Activated CD4-positive, alpha-beta T cell treated with anti-CD3 and anti-CD28 coated beads, Interleukin-2, amount 10 ng/mL, durations not matched to agents 7 days and 5 days (primary cell): ENCODE measurements at places on chromosomes 16 and 17. TPM values are rescaled to one million over a fixed set of nuclear protein-coding genes. Genes with fewer than 3 reads are reported as not detected.

- H3K36me3 ChIP-seq, result no peaks in the 10 kb centered on the region
- H3K27ac ChIP-seq, result no peak overlapping the region
These were observed 3.1 kb upstream of the BAIAP2 start for GRCh38 chr17:81031566-81032550.

- H3K27ac ChIP-seq, result no peak overlapping the region
- no peak overlapping the region for H3K4me3 ChIP-seq
These were observed 219.0 kb downstream of the CPPED1 start for GRCh38 chr16:12584488-12585233.

The PLXDC1 gene
- 6.3 TPM for total RNA-seq

DNA sequence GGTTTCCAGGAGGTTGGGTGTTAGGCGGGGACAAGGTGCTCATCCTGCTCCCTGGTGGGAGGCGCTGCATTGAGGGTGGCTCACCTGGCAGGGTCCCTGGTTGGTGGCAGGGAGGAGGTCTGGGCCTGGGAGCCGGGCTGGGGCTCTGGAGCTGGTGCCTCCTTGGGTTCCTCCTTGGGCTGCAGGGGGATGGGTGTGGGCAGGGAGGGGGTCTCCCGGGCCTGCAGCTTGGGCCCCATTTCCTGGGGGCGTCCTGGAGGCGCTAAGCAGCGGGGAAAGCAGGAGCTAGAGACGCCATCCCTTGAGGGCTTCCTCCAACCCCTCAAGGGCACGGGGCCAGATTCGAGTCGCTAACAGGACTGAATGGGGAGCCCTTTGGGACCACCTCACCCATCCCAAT lies 11.1 kb downstream of the CNGB1 start:
- H3K4me3 ChIP-seq, result no peak overlapping the region
- no peaks in the 10 kb centered on the region for H3K27me3 ChIP-seq
- no peaks in the 10 kb centered on the region for H3K36me3 ChIP-seq
- no peak for DNase-seq
- H3K4me1 ChIP-seq, result no peaks in the 10 kb centered on the region

GRCh38 chr16:69934751-69935150 lies 16.4 kb upstream of the CLEC18A start:
- DNase-seq, result no peak
- no peaks in the 10 kb centered on the region for H3K4me1 ChIP-seq
- no peaks in the 10 kb centered on the region for H3K27me3 ChIP-seq
- H3K4me3 ChIP-seq, result no peak overlapping the region
- peaks cover 22% of the 10 kb centered on the region for H3K36me3 ChIP-seq

- no peak overlapping the region for H3K4me3 ChIP-seq
- peaks cover 17% of the 10 kb centered on the region for H3K36me3 ChIP-seq
- H3K27ac ChIP-seq, result peak overlapping the region; percentile 5
- H3K27me3 ChIP-seq, result no peaks in the 10 kb centered on the region
These were observed 8.2 kb downstream of the ITGAM start for GRCh38 chr16:31268033-31268365.

GRCh38 chr17:46046957-46047356 lies 47.9 kb downstream of the STH start:
- no peak overlapping the region for H3K4me3 ChIP-seq
- peaks cover 42% of the 10 kb centered on the region for H3K36me3 ChIP-seq
- H3K27ac ChIP-seq, result no peak overlapping the region
- H3K4me1 ChIP-seq, result peaks cover 16% of the 10 kb centered on the region

GRCh38 chr16:64950731-64951130 lies 171.1 kb downstream of the CDH11 start:
- H3K27me3 ChIP-seq, result no peaks in the 10 kb centered on the region
- no peak for DNase-seq
- no peak overlapping the region for H3K27ac ChIP-seq
- no peaks in the 10 kb centered on the region for H3K36me3 ChIP-seq
- H3K4me3 ChIP-seq, result no peak overlapping the region
- H3K4me1 ChIP-seq, result no peaks in the 10 kb centered on the region

The CD300LG gene
- total RNA-seq, result not detected

The PROCA1 gene
- 5.5 TPM for total RNA-seq

The AARS1 gene
- 99.8 TPM for total RNA-seq

The CACNG3 gene
- not detected for total RNA-seq

DNA sequence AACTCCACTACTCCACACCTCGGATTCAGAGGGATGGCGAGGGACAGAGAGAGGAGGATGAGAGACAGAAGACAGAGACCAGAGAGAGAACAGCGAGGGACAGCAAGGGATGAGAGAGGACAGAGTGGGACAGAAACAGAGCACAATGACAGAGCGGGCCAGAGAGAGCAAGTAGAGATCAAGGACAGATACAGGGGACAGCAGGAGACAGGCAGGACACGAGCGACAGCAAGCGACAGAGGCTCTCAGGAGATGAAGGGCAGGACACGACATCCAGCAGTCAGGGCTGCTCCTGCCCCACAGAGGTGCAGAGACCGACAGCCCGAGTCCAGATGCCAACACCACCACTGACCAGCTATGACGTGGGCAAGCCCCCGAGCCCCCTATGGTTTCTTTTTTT lies 14.9 kb downstream of the CORO7 start:
- H3K4me1 ChIP-seq, result peaks cover 5% of the 10 kb centered on the region
- no peak overlapping the region for H3K4me3 ChIP-seq
- no peaks in the 10 kb centered on the region for H3K27me3 ChIP-seq

The FBXW10 gene
- total RNA-seq, result not detected

GRCh38 chr17:81045590-81046095 lies 10.7 kb downstream of the BAIAP2 start:
- H3K36me3 ChIP-seq, result no peaks in the 10 kb centered on the region
- DNase-seq, result no peak
- no peak overlapping the region for H3K27ac ChIP-seq
- H3K4me1 ChIP-seq, result peaks cover 13% of the 10 kb centered on the region
- H3K4me3 ChIP-seq, result no peak overlapping the region

DNA sequence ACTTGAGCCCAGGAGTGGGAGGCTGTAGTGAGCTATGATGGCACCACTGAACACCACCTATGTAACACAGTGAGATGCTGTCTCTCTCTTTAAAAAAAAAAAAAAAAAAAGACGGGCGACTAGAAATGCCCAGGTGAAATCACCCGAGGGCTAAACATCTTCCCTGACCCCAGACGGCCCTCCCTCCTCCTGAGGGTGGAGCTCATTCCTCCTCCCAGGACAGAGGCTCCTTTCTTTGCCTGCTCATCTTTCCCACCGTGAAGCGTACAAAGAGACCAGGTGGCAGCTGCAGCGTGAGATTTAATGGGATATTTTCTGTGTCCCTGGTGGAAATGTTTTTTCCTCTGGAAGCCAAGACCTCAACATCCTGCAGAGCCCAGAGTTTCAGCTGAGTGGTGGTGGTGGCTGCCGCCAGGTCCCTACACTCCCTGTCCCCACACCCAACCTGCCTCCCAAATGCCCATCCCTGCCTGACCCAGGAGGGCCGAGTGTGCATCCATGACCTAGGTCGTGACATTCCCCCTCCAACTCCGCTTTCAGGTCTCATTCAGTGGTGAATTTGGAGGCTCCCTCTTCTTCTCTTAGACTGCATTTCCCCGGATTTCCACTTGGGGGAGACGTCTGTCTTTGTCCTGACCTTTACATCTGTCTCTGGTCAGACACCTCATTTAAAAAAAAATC lies 14.4 kb upstream of the GPRC5B start:
- peak; percentile 56 for DNase-seq
- H3K27me3 ChIP-seq, result no peaks in the 10 kb centered on the region
- no peaks in the 10 kb centered on the region for H3K4me1 ChIP-seq

DNA sequence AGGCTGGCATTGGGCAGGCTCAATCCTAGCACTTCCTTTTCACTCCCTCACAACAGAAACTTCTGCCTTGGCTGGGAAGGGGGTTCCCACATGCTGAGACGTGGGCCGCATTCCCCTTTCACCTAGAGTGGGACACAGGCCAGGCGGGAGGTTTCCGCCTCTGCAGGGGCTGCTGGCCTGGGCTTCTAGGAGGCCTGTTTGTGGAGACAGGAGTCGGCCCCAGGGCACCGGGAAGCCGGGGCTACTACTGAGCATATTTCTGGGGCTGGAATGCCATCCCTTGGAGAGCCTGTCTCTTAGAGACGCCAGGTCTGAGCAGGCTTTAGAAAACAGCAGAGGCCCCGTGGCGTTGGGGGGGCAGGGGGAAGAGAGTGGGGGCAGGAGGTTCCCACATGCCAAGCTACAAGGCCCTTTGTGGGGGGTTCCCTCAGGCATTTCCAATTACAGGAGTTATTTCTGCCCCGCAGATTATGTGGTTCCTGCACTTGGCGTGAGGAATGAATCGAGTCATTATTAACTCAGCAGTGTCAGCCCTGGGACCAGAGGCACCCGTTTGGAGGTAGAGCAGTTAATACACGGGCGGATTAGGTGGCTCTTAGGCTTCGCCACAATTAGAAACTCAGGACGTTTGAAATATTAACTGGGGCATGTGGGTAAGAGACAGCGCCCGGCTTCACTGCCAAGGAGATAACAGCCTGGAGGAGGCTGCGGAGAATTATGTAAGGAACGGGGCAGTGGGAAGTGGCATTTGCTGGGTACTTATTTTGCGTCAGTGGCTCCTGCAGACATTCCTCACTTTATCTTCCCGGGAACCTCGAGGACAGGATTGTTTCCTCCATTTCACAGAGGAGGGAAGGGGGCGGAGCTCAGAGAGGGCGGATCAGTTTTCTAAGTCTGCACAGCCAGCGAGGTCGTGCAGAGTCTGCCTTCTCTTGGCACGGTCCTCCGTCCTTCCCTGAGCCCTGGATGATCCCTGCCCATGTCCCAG lies 162.5 kb downstream of the MAF start:
- H3K27me3 ChIP-seq, result no peaks in the 10 kb centered on the region
- no peak overlapping the region for H3K27ac ChIP-seq
- no peaks in the 10 kb centered on the region for H3K36me3 ChIP-seq

- H3K36me3 ChIP-seq, result no peaks in the 10 kb centered on the region
- DNase-seq, result no peak
- no peaks in the 10 kb centered on the region for H3K27me3 ChIP-seq
- no peak overlapping the region for H3K4me3 ChIP-seq
- H3K27ac ChIP-seq, result no peak overlapping the region
These were observed 57.4 kb downstream of the PLCG2 start for GRCh38 chr16:81836279-81837054.

The TMEM219 gene
- total RNA-seq, result 57.8 TPM

DNA sequence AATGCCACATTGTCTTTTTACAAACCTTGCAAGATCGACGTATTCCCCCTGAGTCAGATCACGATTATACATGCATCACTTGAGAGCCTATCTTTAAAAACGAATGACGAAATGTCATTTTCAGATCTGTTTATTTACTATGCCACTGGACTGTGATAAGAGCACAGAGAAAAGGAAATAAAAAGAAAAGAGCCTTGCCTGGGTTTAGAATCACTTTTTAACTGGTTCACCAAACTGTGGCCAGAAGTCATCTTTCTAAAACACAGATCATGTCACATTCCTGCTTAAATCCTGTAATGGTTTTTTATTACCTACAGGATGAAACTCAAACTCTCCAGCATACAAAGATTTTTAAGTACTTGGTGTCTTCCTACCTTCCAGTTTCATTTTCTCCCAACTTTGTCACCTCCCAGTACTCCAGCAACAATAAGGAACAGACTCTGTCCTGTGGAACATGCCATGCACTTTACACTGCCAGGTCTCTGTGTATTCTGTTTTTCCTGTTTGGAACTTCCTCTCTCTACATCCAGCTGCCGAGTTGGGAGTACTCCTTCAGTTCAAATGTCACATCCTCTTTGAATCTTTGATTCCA lies 91.5 kb downstream of the SNX11 start:
- no peak overlapping the region for H3K4me3 ChIP-seq
- no peak overlapping the region for H3K27ac ChIP-seq
- no peaks in the 10 kb centered on the region for H3K27me3 ChIP-seq
- H3K36me3 ChIP-seq, result peaks cover 40% of the 10 kb centered on the region
- H3K4me1 ChIP-seq, result peaks cover 40% of the 10 kb centered on the region

GRCh38 chr16:50960517-50961202 lies 190.4 kb downstream of the SALL1 start:
- no peak overlapping the region for H3K4me3 ChIP-seq
- peaks cover 3% of the 10 kb centered on the region for H3K27me3 ChIP-seq
- H3K4me1 ChIP-seq, result no peaks in the 10 kb centered on the region
- DNase-seq, result no peak
- H3K27ac ChIP-seq, result no peak overlapping the region
- H3K36me3 ChIP-seq, result no peaks in the 10 kb centered on the region

The ZSCAN10 gene
- 0.29 TPM for total RNA-seq

The C1QTNF8 gene
- not detected for total RNA-seq

DNA sequence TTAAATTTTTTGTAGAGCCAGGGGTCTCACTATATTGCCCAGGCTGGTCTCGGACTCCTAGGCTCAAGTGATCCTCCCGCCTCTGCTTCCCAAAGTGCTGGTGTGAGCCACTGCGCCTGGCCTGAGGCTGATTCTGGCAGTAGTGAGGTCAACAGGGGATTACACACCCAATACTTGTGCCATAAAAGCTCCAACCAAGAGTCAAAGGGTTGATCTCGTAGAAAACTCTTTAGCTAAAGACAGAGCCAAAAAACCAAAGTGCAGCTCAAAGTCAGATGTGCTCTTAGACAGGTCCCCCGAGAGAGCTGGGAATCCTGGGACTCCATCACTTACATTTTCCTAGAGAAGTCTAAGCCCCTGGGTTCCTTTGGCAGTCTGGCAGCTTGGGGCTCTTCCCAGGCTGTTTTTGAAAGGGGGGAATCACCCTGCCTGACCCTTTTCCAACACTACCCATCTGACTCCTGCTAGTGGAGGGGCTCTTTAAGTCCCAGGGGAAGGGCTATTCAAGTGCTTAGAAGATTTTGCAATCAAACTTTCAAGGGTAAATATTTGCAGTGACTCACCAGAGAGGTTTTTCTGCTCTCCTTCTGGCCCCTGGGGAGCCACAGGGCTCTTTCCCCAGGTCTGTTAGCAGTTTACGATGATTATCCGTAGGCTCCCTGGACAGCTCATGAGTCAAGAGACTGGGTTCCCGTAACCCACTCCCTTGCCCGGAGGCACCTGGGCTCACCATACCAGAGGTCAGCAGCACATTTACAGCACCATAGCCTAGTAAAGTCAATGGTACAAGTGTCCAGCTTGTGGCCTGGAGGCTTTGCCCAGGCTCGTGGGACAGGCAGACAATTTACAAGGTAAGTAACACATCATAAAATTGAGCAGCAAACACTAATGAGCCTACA lies 408.7 kb downstream of the SLC39A11 start:
- no peaks in the 10 kb centered on the region for H3K27me3 ChIP-seq
- H3K4me3 ChIP-seq, result no peak overlapping the region
- no peak for DNase-seq
- H3K27ac ChIP-seq, result no peak overlapping the region
